IPS DF 6.9 (cell line): ENCODE measurements at places on chromosomes 2 and 18.

DNA sequence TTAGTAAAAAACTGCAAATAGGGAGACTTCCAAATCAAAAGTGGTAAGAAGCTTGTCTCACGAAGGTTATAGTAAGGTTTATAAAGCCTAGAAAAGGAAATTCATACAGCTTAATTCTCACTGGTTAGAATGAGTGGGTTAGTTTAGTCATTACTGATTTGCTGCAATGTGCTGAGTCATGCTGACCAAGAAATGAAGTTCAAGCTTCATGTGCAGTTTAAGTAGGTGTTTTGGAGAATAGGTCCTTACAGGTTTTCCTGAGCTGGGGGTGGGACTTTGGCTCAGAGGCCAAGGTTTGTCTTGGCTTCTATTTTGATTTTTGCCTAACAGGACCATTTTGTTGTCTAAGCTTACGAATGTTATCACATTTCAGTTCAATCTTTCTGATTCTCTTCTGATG, 15.1 kb downstream of the CLIP4 start:
- DNase-seq, result no peak

DNA sequence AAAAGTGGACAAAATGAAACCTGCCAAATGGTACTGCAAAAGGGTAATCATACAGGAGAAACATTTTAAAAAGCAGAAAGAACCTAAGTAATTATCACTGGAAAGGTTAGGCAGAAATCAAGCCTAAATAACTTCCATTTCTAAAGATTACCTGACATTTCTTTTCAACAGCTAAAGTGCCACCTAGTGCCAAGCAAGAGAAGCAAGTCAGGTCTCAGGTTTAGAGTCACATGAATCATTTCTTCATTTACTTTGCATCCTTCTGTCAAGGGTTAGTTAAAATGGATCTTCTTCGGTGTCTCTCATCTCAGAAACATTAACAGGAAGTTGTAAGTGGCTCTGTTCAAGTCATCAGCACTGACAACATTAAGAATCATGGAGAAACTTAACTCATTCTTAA, 90.3 kb downstream of the AKAIN1 start:
- no peak for DNase-seq

DNA sequence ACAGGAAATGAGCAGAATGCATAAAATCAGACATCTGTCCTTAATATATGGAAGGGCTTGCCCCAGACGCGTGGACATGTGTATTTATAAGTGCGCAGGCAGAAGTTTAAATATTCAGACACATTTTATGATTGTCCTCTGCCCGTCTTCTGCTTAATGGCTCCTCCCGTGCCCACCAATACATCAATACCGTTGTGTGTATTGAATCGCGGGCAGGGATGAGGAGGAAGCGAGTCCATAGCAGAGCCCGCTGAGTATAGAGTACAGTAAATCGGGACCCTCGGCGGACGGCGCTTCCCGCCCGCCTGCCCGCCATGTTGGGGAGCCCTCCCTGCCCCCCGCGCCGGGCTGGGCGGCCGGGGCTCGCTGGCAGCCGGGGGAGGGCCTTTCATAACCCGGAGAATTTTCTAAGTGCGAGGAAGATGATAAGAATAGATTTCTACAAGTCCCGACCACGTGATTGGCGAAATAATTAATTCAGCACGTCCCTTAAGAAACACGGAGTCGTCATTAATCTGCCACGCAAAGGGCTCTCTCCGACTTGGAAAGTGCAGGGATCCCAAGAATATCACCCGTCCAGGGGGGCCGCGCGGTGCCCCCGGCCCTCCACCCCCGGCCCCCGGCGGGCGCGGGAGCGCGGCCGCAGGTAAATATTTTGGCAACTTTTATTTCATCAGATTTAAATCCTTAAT, at the start of gene HOXD3:
Gene HOXD3, plus strand, starts transcription at position 501 of the 692 bp plus-strand sequence. CDS start 11,808 bp downstream, outside the sequence.
- DNase-seq, result no peak

DNA sequence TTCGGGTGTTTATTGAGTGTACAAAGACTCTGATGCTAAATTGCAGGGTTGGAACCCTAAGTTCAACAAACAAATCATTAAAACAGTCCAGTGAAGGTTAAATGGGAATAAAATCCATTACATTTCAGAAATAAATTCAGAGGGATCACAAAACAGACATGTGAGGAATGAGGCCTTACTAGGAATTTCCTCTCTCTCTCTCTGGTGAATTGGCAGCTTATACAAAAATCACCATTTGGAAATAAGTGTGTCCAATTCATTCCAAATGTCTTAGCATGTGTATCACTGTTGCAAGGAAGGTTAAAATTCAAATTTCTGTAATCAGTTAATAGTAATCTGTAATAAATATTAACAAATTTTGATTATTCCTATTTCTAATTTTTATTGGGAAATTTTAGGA, 228.6 kb upstream of the PXDN start:
- DNase-seq, result no peak

DNA sequence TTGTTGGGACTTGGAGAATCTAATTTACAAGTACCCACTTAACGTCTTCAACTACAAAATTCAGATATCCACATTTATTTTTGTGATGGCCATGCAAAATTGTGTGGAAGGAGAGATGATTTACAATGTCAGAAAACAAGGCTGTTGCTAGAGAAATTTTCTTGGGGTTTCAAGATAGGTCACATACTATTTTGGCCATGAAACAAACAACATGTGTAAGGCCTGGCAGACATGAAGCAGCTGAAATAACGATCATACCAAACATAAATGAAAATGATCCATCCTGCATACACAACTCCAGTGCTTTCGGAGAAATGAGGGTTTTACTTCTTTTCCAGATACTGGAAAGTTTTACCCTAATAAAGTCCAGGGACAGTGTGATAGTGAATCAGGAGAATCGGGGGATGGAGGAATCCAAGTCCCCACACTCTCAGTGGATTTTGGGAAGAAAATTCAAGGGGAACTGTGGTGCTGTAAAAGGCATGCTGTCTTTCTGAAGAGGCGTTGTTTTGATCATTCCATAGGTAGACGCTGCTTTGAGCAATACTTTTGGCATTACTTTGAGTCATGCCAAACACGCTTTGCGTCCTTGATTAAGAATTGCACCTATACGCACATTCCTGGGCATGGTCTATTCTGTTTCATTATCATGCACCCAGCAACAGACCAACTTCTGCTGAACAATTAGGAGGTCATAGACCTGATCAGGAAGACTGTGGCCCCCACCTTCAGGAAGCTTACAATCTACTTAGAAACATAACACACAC, 79.4 kb downstream of the POU3F3 start:
- no peak for DNase-seq

DNA sequence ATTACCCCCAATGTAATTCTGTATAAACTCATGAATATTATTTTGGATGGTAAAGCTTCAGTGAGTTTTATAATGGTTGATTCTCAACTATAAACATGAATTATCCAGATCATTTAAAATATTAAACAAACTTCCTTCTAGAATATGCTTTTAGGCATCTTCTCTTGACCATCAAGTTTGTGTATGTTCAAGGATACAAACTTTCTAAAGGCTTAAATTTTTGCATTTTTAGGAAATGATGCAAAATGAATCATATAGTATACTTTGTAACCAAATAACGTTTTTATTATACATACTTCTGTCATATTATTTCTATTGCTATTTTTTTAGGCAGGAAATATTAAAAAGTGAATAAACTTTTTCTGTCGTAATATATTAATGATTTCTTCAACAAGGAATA, 62.8 kb downstream of the OSBPL6 start:
- DNase-seq, result no peak

DNA sequence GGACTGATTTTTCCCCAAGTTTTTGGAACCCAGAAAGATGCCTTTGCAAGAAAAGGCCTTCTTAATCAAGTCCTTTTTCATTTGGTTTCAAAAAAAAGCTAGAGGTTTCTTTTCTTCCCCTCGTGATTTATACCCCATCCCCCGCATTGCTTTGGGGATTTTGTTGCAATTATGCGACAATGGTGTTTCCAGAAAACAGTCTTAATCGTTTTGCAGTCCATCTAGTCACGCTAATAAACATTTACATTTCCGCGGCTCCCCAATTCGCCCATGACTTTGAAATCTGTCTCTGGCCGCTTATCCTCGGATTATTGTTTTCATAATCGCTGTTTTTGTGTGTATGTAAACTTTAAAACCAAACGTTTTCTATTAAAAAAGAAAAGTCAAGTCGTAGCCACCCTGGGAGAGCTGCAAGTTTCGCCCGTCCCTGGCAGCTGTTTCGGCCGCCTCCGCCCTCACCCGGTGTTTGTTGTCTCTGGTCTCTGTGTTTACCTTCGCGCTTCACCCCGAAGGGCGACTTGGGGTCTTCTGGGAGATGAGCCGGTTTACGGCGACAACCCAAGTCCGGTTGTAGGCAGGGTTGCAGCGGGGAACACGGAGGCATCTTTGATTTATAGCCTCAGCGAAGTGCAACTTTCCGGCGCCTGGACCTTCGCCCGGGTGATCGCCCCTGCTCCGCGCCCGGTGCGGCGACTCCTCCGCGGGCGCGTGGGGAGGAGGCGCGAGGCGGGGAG, 667 bp downstream of the SP9 start:
- DNase-seq, result no peak

DNA sequence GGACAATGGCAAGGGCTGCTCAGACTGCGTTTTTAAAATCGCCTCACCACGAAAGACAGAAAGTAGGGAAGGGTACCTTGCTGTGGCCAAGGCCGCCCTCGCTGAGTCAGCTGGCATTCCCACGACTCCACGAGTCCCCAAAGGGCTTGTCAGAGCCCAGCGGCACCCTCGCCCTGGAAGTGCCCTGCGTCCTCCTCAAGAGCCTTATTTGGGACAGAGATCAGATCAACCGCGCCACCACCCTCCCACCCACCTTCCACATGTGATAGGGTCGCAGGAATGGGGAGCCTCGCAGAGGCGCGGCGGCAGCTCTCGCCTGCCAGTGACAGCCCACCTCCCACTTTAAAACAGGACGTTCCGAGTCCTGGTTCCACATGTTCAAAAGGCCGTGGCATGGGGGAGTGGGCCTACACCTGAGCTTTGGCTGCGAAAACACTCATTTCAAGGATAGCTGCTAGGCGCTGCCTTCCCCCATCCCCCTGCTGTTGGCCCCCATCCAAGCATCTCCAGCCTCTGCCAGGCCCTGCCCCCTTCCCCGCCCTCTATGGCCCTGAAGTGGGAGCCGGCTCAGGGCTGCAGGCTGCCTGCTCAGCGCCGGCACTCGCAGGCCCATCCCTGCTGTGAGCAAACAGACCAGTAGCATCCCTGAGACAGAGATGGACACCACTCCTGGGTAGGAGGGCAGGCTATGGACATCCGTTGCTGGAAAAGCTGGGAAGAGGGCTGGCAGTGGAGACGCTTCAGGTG, 38.1 kb upstream of the ARHGEF4 start:
- no peak for DNase-seq

DNA sequence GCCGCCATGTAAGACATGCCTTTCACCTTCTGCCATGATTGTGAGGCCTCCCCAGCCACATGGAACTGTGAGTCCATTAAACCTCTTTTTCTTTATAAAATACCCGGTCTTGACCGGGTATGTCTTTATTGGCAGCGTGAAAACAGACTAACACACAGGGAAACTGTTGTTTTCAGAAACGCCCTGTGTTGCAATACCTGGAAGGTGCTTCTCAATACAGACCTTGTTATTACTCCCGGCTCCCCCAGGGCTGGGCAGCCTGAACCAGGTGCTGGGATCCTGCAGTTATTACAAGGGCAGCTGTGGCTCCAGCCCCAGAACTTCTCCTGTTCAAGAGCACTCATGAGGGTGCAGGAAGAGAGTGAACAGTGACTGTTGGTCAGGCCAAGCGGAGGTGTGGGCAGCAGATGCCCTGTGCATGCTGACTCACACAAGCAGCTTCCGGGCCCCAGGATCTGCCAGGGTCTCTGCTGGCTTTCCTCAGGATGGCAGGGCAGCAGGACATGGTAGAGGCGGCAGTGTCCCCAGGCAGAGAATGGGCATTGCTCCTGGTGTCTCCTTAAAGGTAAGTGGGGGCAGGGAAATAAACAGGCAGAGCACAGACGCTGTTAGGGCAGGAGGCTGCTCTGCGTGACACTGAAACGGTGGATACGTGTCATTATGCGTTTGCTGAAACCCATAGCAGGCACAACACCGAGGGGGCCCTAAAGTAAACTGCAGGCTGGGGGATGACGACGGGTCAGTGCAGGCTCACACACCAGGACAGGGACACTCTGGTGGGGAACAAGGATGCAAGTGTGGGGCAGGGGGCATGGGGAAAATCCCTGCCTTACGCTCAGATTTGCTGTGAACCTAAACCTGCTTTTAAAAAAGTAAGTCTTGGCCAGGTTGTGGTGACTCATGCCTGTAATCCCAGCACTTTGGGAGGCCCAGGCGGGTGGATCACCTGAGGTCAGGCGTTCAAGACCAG, 89.1 kb downstream of the NDUFA10 start:
- no peak for DNase-seq

GRCh38 chr2:32482471-32482870, 125.6 kb downstream of the BIRC6 start:
- DNase-seq, result no peak

GRCh38 chr2:73489053-73489452, 103.4 kb downstream of the ALMS1 start:
- no peak for DNase-seq

- no peak for DNase-seq
Measured at GRCh38 chr2:135311962-135312361, 219.1 kb downstream of the ZRANB3 start.

GRCh38 chr2:226030788-226031646, 631.5 kb downstream of the NYAP2 start:
- no peak for DNase-seq

DNA sequence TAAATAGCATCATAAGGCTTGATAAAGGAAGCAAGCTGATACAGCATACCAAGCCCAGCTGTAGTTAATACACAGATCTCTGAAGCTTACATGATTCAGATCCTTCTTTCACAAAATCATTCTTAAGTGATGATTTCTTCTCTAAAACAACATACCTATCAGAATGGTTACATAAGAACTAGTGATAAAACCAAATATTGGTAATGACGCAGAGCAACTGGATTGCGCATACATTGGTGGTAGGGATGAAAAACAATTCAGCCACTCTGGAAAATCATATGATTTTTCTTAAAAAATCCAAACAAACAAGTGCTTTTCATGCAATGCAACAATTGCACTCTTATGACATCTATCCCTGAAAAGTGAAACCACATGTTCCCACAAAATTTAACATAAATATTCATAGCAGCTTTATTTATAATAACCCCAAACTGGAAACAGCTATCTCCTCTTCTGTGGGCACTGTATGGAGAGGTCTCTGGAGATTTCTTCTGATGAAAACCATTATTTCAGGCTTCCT, 153.6 kb upstream of the DSEL start:
- DNase-seq, result no peak

GRCh38 chr2:102072741-102073140, 69.8 kb upstream of the IL1R1 start:
- DNase-seq, result no peak

DNA sequence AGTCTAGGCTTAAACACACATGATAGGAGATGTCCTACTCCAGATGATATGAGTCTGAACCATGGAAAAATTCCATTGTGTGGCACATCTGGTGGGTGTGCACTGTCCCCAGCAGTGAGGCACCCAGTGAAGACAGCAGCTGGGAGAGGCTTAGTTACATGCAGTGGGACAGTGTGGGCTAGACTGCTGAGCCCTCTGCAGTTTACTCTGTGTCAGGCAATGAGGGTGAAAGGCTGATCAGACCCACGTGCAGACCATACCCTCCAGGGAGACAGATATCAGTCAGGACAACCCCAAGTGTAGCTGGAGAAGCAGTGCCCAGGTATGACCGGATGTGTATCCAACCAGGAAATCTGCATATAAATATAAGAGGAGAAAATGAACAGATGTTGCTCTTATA, 13.4 kb downstream of the IL37 start:
- DNase-seq, result no peak
